ENCODE measurements at places on chromosomes 4 and X. TPM values are rescaled to one million over a fixed set of nuclear protein-coding genes. Genes with fewer than 3 reads are reported as not detected.
A peak's percentile ranks its signal among the peaks of the same experiment; 100 is the strongest.

DNA sequence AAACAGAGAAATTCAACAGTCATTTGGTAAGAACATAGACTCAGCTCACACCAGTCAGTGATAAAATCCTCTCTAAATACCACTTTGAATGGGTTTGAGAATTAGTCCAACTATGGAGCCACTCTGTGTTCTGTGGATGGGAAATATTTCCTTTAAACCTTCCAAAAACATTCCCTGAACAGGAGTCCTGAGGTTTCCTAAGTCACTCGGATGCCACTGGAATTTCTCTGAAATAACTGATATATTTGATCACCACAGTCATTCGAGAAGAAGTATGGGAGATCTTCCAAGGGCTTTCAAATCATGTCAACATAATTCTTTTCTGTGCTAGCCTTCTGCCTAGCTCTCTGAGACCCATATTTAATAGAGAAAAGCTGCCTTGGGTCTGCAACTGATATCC is 958.6 kb downstream of the STIM2 start:
- no peak for DNase-seq

DNA sequence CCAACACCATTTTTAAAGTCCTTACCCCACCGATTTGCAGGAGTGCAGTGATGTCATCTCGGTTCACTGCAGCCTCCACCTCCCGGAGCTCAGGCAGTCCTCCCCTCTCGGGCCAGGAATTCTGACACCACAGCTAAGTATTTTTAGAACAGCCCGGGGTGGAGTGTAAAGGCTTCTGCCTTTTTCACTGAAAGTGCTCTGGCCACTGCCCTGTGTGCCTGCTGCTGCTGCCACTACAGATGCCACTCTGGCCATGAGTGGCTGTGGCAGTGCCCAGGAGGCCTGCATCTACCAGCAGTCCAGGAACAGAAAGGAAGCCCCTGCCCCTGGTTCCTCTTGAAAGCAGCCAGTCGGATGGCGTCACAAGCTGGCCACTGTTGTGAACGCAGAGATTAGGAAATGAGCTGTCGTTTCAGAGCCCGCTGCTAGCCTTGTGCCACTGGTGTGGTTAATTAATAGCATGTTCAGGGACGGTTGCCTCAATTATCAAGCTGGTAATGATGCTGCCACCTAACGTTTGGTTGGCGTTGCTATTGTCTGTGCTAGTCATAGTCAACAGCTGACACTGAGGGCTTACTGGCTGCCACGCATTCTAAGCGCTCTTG is 23.6 kb upstream of the TBC1D14 start:
- no peak for DNase-seq

GRCh38 chrX:13647709-13648212 is 5.2 kb upstream of the TCEANC start:
- DNase-seq = peak; percentile 72

GRCh38 chrX:133045986-133046385 is 50.9 kb downstream of the USP26 start:
- no peak for DNase-seq

GRCh38 chrX:47358387-47359065 is 11.9 kb upstream of the ZNF157 start:
- peak; percentile 3 for DNase-seq

GRCh38 chrX:134806707-134807038 is 148.4 kb upstream of the PLAC1 start:
- no peak for DNase-seq

- DNase-seq = peak; percentile 9
These were observed 105.6 kb downstream of the APOOL start for GRCh38 chrX:85109235-85109634.

DNA sequence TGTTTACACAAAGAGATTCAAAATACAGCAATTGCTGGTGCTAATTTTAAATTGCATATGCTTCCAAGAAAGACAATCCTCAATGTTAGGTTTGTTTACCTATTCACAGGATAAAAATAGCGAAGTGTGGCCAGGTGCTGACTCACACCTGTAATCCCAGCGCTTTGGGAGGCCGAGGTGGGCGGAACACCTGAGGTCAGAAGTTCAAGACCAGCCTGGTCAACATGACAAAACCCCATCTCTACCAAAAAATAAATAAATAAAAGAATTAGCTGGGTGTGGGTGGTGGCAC is 77.7 kb downstream of the OPHN1 start:
- no peak for DNase-seq

DNA sequence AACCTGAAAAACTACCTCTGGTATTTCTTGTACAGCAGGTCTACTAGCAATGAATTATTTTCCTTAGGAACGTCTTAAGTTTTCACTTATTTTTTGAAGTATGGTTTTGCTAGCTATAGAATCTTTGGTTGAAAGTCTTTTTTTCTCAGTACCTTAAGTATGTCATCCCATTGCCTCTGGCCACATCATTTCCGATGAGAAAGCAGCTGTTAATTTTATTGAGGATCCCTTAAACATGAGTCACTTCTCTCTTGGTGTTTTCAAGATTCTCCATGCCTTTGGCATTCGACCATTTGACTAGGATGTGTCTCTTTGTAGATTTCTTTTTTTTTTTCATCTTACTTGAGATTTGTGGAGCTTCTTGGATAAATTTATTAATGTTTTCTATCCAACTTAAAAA is 803.8 kb upstream of the AMOT start:
- no peak for DNase-seq

DNA sequence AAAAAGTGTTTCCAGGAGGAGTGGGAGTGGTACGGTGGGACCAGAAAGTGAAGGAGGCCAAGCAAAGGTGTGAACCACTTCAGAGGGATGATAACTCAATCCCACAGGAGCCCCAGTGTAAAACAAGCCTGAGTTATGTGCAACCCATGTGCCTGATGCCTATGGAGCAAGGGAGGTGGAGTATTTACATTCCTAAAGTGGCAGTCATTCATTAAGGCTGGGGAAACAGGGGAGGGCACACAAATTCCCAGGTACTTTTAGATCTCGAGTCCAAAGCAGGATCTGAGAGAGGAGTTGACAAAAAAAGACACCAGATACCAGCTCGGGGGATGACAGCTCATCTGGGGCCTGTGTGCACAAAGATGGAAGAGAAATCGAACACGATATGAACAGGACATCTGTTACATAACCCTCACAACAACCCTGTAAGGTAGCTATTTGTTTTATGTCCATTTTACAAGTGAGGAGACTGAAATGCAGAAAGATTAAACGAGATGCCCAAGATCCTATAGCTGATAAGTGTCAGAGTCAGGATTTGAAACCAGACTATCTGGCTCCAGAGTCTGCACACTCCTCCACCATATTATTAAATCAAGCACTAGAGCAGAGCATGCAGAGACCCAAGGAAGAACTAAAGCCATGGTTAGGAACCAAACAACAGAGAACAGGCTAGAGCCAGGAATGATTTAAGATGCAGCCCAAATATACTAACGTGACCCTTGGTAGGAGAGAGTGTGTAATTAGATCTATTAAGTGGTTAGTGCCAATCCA is 91.9 kb upstream of the MAPK10 start:
- no peak for DNase-seq

The LRRC66 gene
- total RNA-seq = 0.77 TPM

The FRG2 gene
- not detected for total RNA-seq

The MAGEB6B gene
- not detected for total RNA-seq

The RNF175 gene
- total RNA-seq = 0.37 TPM

The RBM47 gene
- 12.0 TPM for total RNA-seq

The SLC4A4 gene
- total RNA-seq = 0.46 TPM

The AADAT gene
- total RNA-seq = not detected

The LRP2BP gene
- 0.51 TPM for total RNA-seq

The ERAS gene
- total RNA-seq = not detected

The GLRB gene
- not detected for total RNA-seq

The SPANXD gene
- total RNA-seq = not detected

The IL1RAPL1 gene
- total RNA-seq = not detected

The BEND2 gene
- not detected for total RNA-seq

The ETDB gene
- not detected for total RNA-seq

The PLXNB3 gene
- total RNA-seq = 1.7 TPM

The KLB gene
- not detected for total RNA-seq

The IL3RA gene
- 1.5 TPM for total RNA-seq
